Smooth muscle cell of the brain vasculature (primary cell): ENCODE measurements at places on chromosomes 1 and 21.

- DNase-seq: no peak
These were observed 105.4 kb downstream of the PTPN14 start for GRCh38 chr1:214445831-214446614.

- DNase-seq: no peak
These were observed 43.8 kb downstream of the HIVEP3 start for GRCh38 chr1:41874903-41875411.

- DNase-seq: no peak
These were observed 310.9 kb downstream of the KIF26B start for GRCh38 chr1:245465666-245466065.

- DNase-seq: no peak
These were observed 5.6 kb downstream of the KIFAP3 start for GRCh38 chr1:170068923-170069322.

GRCh38 chr1:210942513-210942912 is 191.4 kb downstream of the KCNH1 start:
- no peak for DNase-seq

- no peak for DNase-seq
These were observed 46.5 kb upstream of the BEND5 start for GRCh38 chr1:48823168-48823567.

DNA sequence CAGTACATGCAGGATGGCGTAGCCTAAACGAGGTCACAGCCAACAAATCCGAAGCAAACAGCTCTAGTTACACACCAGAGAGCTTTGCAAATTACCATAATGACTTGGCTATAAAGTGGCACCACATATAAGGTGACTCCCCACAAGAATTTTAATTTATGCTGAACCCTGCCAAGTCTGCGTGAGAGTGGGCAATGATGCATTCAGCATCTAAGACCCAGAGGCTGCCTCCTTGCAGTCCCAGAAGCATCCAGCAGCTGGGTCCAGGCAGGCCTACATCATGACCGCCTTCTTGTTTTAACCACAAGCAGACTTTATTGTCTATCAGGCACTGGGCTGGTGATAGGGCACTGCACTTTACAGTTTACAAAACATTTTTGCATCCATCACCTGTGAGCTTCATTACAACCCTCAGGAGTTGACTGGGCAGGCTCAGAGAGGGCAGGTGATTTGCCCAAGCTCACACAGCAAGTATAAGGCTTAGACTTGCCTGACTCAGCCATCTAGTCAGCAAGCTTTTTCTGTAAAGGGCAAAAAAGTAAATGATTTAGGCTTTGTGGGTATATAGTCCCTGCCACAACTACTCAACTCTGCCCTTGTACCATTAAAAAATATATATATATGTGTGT is 134.6 kb downstream of the GLIS1 start:
- no peak for DNase-seq

- no peak for DNase-seq
These were observed 27.9 kb downstream of the RGS5 start for GRCh38 chr1:163174524-163175437.

GRCh38 chr1:7407980-7408770 is 362.9 kb upstream of the VAMP3 start:
- no peak for DNase-seq

DNA sequence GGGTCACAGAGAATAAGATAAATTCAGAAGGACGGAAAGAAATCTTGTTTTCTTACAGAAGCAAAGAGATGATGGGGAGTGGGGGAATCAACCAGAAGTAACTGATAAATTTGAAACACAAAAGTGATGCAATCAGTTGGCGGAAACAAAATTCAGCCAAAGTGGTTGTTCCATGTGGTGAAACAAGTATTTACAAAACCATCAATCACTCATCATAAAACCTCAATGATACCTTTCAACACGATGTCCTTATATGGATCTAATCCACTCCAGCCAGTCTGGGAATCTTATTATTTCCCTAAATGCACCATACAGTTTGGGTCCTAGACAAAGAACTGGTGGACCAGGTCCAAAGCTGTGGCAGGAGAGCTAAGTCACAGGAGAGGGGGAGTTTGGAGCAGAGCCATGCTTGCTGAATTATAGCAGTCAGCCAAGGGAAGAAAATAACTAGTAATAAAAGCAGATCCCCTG is 303.8 kb upstream of the LRRC7 start:
- DNase-seq: no peak

GRCh38 chr1:237812061-237812460 is 78.7 kb downstream of the ZP4 start:
- no peak for DNase-seq

GRCh38 chr21:14617040-14617393 is 70.9 kb upstream of the SAMSN1 start:
- no peak for DNase-seq

GRCh38 chr1:77543822-77544448 is 138.5 kb downstream of the ZZZ3 start:
- DNase-seq: no peak

GRCh38 chr1:156680056-156680455 is 2.8 kb upstream of the NES start:
- no peak for DNase-seq

DNA sequence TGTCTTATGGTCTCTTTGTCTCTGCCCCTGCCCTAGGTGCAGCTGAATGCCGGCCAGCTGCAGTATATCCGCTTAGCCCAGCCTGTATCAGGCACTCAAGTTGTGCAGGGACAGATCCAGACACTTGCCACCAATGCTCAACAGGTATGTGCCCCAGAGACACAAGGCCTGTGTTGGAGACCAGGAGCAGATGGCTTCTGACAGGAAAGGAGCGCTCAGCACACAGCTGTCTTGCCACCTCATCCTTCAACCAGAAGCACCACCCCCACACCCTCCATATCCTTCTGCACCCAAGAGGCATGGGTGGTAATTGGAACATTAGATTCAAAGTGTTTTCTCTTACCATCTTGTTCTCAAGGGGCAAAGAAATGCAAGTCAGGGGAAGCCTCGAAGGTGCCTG is 17.0 kb upstream of the KCNQ4 start:
- no peak for DNase-seq

- DNase-seq: peak; percentile 15
These were observed 26.5 kb downstream of the GPR137B start for GRCh38 chr1:236168716-236169429.

GRCh38 chr21:25960402-25960801 is 210.2 kb downstream of the APP start:
- no peak for DNase-seq

GRCh38 chr1:151346082-151346768 is 827 bp downstream of the RFX5 start:
- no peak for DNase-seq

GRCh38 chr1:53554592-53555305 is 95.5 kb downstream of the DMRTB1 start:
- DNase-seq: no peak

DNA sequence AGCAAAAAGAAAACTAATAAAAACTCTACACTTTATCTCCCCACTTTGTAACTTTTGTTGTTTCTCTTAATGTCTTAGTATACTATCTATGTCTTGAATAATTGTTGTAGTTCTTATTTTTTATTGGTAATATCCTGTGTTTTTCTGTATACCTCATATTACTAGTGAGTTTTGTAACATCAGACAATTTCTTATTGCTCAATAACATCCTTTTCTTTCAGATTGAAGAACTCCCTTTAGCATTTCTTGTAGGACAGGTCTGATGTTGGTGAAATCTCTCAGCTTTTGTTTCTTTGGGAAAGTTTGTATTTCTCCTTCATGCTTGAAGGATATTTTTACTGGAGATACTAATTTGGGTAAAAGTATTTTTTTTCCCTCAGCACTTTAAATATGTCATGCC is 79.8 kb upstream of the LRRC8B start:
- no peak for DNase-seq

DNA sequence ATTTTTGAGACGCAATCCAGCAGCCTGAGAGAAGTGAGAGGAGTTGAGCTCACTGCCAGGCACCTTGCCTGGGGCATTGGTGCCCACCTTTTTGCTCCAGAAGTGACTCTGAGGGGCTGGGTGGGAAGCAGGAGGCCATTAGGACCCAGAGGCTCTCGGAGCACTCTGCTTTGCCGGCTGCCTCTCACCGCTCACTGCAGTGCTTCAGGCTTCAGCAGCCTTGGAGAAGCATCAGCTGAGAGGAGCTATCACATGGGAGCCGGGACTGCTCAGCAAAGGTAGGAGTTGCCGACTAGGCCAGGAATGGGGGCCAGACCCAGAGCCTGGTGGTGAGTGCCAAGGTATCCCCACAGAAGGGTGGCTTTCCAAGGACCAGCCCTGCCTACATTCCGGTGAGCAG is at the start of gene GPR61:
Gene GPR61, plus strand, starts transcription at position 197 of the 400 bp plus-strand sequence. CDS start 3,151 bp downstream, outside the sequence.
- DNase-seq: no peak

- no peak for DNase-seq
These were observed 177.6 kb downstream of the HHIPL2 start for GRCh38 chr1:222370081-222370912.

GRCh38 chr1:235075048-235075776 is 53.4 kb downstream of the TOMM20 start:
- DNase-seq: no peak

- no peak for DNase-seq
These were observed 25.7 kb upstream of the EPHX4 start for GRCh38 chr1:92004129-92004528.

DNA sequence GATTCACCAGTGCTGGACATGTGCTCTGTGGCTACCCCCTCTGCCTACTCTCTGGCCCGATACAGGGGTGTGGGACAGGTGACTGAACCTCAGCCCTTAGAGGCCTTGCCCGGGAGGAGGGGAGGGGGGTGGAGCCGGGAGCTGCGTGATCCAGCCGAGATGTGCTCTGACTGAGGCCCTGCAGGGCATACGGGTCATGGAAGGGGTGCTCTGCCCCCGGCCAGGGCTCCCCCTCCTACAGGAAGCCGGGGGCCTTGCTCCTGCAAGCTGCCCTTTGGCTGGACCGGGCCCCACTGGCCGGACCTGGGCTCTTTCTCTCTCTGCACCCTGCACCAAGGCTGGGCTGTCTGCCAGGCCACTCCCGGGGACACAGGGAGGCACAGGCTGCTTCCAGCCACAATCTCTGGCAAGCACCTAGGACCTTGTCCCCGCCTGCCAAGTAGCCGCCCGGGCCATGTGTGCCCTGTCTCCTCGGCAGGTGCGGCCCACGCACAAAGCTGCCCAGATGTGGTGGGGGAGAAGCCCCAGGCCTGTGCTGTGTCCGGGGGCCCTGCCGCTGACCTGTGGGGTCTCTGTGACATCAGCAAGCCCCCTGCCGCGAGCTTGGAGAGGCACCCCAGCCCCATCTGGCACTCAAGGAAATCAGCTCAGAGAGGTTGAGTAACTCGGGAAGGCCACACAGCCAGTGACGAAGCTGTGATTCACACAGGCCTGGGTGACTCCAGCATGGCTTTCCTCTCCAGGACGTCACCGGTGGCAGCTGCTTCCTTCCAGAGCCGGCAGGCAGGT is 1.5 kb downstream of the SCNN1D start:
- DNase-seq: no peak

- DNase-seq: no peak
These were observed 166.9 kb upstream of the FOXD3 start for GRCh38 chr1:63155437-63155836.

DNA sequence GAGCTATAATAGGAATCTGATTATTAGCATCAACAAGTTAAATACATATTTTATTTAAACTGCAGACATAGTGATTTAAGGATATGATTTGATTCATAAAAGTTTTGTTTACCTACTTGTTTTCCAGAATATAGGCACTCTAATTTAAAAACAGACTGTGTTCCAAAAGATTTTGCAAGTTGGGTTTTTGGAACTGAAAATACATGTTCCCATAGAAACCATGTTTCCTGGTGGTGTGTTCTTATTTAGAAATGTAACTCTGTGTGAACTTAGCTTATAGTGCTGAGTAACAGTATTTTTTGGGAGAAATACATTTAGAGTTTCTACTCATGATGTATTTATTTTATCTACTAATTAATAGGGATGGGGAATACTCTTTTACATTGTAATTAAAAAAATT is 21.8 kb downstream of the USP25 start:
- DNase-seq: no peak

DNA sequence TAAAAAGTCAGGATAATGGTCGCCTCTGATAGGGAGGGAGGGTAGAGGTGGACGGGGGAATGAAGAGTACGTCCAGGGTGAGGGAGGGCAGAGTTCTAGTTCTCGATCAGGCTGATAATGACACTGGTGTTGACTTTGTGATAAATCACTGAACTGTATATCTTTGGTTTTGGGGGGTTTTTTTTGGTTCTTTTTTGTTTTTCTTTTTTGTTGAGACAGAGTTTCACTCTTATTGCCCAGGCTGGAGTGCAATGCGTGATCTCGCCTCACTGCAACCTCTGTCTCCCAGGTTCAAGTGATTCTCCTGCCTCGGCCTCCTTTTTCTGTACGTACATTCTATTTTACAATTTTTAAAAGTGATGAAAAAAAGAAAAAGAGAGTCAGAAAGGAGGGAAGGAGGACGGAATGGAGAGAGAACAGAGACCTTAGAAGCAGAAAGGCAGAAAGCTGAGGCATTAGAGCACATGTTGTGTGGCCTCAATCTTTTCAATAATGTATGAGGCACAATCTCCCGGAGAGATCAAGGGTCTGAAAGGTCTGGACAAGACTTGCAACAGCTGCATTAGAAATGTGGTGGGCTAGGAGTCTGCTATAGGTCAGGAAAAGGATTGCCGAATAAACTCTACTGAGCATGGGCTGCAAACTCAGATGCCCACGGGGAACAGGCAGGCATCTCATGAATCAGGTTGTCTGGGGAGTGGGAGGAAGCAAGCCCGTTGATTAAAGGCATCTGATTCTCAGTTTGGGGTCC is 174.8 kb downstream of the TOMM20 start:
- DNase-seq: no peak

DNA sequence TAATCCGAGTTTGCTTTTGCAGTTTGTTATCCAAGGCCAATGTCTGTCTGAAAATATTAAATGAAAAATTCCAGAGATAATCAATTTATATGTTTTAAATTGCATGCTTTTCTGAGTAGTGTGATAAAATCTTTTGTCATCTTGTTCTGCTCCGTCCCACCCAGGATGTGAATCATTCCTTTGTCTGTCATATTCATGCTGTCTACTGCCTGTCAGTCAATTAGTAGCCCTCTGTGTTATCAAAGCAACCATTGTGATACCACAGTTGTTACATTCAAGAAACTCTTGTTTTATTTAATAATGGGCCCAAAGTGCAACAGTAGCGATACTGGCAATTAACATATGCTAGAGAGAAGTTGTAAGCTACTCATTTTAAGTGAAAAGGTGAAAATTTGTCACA is 819.3 kb downstream of the BRINP3 start:
- no peak for DNase-seq

DNA sequence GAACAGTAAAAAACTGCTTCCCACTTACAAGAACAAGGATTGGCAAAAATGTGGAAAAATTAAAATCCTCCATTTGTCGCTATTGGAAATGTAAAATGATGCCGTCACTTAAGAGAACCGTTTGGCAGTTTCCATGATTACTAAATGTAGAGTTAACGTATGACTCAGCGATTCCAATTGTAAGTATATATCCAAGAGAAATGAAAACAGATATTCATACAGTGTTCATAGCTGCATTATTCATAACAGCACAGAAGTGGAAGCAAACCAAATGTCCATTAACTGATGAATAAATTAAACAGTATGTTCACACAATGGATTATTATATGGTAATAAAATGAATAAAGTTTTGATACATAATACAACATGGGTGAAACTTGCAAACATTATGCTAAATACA is 971.0 kb downstream of the AMY1C start:
- no peak for DNase-seq
